ENCODE measurements at places on chromosomes 4 and X.

- DNase-seq, result peak; percentile 67
These were observed 196.2 kb downstream of the SNCA start for GRCh38 chr4:89640620-89641366.

DNA sequence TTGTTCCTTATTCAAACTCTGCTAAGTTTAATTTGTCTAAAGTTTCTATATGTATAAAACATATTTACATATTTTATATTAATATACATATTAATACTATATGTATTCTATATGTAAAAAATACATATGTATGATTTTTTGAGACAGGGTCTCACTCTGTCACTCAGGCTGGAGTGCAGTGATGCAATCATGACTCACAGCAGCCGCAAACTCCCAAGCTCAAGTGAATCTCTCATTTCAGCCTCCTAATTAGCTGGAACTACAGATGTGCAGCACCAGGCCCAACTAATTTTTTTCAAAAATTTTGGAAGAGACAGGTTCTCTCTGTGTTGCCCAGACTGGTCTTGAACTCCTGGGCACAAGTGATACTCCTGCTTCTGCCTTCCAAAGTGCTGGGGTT lies 684.9 kb downstream of the TRAM1L1 start:
- DNase-seq, result peak; percentile 2

DNA sequence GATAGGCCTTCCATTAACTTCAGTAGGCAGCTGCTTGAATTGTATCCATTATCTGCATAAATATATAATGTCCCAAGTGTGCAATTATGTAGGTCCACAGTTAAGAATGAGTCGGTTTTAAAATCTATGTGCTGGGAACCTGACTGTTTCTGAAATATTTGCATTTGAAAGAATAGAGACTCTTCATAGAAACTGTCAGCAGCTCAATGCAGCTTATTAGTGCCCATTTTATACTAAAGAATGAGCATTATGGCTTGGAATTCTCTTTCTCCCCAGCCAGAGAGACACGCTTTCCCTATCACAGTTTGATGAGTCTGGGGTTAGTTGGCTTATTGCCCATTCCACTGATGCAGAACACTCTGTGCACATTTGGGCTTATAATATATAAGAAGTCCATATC lies 202.0 kb upstream of the PCDH7 start:
- DNase-seq, result no peak

DNA sequence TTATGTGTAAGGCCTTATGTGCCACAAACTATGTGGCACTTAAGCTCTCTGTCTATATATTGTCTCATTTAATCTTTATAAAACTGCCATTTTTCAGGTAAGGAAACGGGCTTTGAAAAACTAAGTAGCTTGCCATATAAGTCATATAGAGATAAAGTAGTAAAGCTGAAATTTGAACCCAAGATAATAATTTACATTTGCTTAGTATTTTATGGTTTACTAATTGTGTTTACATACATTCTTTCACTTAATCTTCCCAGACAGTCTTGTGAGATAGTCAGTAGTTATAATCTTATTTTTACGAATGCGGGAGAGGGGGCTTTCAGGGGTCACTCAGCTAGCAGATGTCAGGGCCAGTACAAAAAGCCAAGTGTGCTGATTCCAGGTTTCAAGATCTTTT lies 13.9 kb upstream of the CCNG2 start:
- DNase-seq, result no peak

GRCh38 chrX:17291171-17291900 lies 83.7 kb upstream of the NHS start:
- DNase-seq, result no peak

- no peak for DNase-seq
These were observed 47.5 kb upstream of the BCOR start for GRCh38 chrX:40145001-40145922.

DNA sequence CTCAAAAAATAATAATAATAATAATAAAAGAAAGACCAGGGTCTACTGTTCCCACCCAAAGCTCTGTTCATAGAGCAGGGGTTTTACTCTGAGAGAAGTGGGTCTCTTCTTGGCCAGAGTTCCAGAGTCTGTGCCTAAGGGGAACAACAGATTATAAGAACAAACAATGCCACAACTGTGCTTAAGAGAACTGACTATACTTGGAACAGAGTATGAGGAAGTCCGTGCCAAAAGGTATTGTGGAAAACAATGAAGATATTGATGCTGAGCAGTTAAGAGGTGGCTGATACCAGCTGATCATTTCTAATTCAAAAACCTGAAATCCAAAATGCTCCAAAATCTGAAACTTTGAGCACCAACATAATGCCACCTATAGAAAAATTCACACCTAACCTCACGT lies 229.6 kb downstream of the FBXO8 start:
- DNase-seq, result no peak

GRCh38 chr4:168612450-168613135 lies 115.7 kb downstream of the PALLD start:
- DNase-seq, result peak; percentile 68

DNA sequence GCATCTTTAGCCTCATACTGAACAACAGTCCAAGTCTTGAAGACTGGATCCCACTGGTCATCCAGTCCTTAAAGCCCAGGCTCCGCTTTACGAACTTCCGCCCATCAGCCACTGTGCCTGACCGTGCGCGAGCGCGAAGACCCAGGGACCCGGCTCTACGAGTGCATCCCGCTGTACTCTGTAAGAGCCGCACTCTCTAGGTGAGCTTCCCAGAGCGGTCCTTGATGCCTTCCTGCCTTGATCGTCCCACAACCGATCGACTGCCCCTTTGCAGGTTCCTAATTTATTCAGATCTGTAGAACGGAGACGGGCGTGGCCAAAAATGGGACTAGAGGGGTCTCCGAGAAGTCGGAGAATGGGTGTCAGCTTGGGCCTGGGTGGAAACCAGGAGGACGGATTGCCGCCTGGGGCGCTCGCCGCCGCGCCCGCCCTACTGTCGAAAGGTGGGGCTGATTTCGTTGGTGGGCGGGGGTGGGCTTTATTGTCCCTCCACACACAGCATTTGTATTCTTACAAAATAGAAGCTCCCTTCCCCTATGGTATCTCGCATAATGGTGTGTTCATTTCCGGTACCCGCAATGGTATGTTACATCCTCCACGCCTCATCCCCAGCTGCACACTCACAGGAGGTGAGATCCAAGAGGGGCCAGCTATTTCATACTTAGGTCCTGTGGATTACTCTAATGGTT lies 42.3 kb upstream of the FAM156A start:
- no peak for DNase-seq

- DNase-seq, result no peak
These were observed 62.0 kb upstream of the NAF1 start for GRCh38 chr4:163228648-163229047.

DNA sequence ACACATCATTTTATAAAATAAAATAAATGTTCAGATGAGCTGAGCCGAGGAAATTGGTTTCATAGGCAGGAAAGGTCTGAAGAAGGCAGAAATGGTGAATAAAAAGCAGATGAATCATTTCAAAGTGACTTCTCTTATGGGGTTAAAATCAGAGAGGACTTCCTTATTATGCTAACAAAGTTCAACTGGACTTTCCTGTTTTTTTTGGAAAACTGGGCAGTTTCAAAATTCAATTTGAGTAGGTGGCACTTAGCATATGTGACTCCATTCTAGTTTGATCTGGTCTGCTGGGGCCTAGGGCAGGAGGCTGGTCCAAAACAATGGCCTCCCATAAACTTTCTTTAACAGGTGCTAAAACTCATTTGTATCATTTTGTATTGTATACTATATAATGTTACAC lies 1794.9 kb upstream of the TENM3 start:
- no peak for DNase-seq

GRCh38 chrX:70826715-70827114 lies 81.8 kb downstream of the TEX11 start:
- DNase-seq, result no peak

DNA sequence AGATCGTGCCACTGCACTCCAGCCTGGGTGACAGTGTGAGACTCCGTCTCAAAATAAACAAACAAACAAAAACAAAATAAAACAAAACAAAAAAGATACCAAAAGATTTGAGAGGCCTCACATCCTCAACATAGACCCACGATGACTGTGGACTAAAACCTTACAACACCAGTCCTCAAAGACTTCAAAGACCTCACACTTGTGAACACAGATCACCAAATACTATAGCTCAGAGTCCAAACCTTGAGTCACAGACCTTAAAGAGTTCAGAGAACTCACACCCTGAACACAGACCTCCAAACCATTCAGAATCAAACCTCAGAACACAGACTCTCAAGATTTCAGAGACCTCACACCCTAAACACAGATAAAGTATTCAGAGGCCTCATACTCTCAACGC lies 12.7 kb upstream of the PAGE4 start:
- no peak for DNase-seq

GRCh38 chrX:153906126-153906917 lies 1.8 kb downstream of the AVPR2 start:
- DNase-seq, result no peak

- peak; percentile 14 for DNase-seq
These were observed 38.5 kb downstream of the LAMTOR3 start for GRCh38 chr4:99855678-99856077.

DNA sequence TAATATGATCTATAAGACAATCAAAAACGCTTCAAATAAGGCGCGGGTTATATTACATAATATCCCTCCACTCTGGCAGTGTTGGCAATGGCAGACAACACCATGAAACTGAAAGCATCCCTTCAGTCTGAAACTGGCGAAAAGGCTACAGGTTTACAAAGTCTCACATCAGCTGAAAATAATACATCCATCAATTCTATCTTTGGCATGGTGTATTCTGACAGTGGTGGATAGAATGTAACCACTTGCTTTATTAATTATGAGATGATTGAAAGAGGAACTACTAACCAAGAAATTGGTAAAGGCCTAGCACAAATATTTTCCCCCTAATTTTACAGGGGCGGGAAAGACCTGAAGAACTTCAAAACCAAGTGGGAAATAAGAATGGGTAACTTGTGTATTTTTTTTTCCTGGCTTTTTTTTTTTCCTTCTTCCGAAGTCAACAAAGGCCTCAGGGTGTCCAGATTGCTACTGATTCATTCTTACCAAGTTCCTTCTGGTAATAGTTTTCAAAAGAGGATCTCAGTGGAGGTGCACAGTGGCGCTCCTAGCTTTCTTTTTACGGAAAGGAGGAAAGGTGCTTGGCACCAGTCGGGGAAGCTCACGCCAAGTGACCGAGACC lies 728 bp downstream of the UBA6 start:
- DNase-seq, result peak; percentile 36

DNA sequence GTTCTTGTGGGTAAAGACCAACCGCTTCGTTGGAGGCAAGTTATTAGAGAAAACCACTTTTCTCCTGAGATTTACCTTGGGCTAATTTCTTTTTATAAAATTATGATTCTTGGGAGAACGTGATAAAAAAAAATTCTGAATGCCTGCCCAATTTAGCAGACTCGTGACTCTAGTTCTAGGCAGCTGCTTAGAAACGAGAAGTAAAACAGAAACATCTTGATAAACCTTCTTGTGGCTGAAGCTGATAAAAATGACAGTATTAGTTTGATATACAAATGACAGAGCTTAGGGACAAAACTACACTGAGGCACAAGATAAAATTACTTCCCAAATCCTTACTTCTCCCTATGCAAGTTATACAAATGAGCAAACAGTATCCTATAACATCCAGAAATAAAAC lies 458.9 kb upstream of the TEX13C start:
- no peak for DNase-seq

GRCh38 chrX:127877318-127877717 lies 174.9 kb downstream of the ACTRT1 start:
- no peak for DNase-seq

DNA sequence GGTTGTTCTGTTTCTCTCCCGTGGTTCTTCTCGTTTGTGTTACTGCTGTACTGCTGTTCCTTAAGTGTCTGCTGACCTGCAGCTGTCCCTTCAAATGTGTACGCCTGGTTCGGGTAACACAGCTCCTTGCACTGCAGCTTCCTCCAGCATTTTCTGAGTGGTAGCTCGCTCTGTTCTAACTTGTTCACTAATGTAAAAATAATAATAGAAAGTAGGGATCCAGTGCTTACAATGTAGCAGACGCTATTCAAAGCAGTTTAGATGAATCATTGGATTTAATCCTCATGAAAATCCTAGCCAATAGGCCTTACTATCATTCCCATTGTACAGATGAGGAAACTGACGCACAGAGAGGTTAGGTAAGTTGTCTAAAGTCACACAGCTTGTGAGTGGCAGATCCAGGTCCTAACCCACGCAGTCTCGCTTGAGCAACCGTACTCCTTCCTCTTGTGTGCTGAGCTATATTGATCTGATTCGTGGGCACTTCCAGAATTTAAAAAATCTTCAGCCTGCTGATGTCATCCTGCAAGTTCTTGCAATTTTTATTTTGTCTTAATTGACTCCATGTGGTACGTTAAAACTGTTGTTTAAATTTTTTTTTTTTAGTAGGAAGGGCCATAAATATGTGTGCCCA lies 448.2 kb upstream of the FAT1 start:
- DNase-seq, result peak; percentile 11

DNA sequence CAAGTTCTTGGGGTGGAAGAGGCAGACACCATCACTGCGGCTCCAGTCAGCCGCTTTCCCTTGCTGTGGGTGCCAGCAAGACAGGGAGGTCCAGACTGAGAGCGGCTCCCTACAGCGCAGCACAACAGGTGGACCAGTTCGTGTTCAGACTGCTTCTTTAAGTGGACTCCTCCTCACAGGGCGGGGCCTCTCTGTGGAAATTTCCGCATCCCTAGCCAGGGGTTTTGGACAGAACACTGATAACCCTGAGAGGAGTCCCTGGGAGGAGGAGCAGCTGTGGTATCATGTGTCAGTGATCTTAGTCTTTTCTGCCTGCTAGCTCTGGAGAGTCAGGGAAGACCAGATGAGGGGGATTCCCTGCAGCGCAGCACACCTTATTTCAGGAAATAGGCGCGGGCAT lies 48.5 kb downstream of the MAGEC2 start:
- no peak for DNase-seq
